ENCODE measurements at places on chromosomes 13 and 19.

- DNase-seq: no peak
These were observed 3.9 kb upstream of the RCBTB2 start for GRCh38 chr13:48536621-48537250.

- no peak for DNase-seq
These were observed 7.7 kb downstream of the PLEKHF1 start for GRCh38 chr19:29672933-29673336.

DNA sequence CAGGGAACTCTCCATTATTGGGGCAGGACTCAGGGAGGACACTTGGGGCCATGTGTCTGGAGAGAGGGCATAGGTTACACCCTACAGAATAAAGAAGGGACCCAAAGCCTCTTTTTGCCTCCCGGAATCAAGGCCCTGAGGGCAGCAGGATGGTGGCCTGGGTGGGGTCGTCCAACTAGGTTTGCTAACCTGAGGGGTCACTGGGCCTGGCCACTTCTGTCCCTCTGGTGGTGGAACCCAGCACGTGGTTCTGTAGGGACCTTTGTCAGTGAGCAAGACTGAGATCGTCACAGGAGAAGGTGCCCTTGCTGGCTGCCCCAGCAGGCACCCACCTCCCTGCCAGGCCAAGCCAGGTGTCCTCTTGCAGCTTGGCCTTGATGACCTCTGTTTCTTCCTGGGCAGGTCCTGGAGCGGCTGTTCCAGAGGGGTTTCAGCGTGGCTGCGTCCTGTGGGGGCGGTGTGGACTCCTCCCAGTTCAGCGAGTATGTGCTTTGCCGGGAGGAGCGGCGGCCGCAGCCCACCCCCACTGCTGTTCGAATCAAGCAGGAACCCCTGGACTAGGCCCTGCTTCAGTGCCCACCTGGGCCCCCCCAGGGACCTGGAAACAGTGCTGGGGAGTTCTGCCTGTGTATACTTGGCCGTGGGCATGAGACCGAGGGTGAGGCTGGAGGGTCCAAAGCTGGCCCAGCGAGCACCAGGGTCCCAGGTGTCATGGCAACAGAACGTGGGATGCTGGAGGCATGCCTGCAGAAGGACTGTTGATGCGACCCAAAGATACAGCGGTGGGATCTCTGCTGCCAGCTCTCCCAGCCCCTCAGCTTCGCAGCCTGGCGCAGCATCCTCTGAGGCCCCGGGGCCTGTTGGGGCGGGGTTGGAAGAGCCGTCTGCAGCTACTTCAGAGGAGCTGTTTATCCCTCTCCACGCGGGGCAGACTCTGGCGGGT lies 16.0 kb downstream of the KCTD15 start:
- DNase-seq: no peak

- no peak for DNase-seq
These were observed 376.0 kb downstream of the DACH1 start for GRCh38 chr13:71491010-71491409.

- no peak for DNase-seq
These were observed 181.3 kb downstream of the RAP2A start for GRCh38 chr13:97615266-97615665.
